ENCODE measurements at places on chromosomes 6 and 20.

- no peak for DNase-seq
These were observed 336.2 kb downstream of the ZFAND3 start for GRCh38 chr6:38155621-38156204.

GRCh38 chr6:111724505-111724904 is 118.8 kb upstream of the TRAF3IP2 start:
- DNase-seq = no peak

GRCh38 chr20:19833395-19833794 is 75.3 kb downstream of the RIN2 start:
- no peak for DNase-seq

DNA sequence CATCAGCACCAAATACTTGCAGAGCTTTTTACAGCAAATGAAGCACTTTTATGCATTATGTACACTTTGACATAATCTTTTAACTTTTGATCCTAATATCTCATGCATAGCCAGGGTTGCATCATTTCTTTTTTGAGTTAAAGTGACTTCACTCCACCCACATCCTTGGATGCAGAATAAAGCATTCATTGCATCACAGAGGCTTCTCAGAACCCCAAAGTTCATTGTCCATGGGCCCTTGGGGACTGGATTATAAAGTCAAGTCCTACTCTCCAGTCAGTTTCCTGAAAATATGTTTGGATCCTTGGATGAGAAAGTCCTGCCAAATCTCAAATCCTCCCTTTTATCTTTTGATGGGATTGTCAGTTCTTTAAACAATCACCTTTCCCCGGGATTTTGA is 10.6 kb upstream of the EFHC1 start:
- DNase-seq = no peak

GRCh38 chr20:49284818-49285217 is 7.0 kb upstream of the ZNFX1 start:
- DNase-seq = no peak

- no peak for DNase-seq
These were observed 72.1 kb downstream of the TMEM200A start for GRCh38 chr6:130437961-130438360.

GRCh38 chr6:100440935-100441334 is 23.8 kb downstream of the SIM1 start:
- DNase-seq = no peak

- DNase-seq = no peak
These were observed 625 bp upstream of the ECHDC1 start for GRCh38 chr6:127343809-127344659.

DNA sequence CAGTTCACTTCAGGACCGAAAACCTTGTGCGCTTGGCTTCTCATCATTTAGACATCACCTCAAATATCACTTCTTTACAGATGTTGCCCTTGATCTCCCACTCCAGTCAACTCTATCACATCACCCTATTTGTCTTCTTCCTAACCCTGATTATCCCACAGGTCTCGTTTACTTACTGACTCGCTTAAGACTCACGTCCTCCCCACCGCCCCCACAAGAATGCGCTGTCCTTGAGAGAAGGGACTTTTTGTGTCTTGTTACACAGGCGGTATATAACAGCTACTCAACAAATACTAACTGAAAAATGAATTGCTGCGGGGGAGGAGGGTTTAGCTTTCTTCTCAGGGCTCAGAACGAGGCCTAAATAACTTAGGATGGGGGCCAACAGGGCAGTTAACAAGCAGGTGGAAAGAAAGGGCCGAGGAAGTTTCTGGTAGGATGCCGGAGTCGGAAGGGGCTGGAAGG is 527 bp downstream of the TOMM34 start:
- no peak for DNase-seq

DNA sequence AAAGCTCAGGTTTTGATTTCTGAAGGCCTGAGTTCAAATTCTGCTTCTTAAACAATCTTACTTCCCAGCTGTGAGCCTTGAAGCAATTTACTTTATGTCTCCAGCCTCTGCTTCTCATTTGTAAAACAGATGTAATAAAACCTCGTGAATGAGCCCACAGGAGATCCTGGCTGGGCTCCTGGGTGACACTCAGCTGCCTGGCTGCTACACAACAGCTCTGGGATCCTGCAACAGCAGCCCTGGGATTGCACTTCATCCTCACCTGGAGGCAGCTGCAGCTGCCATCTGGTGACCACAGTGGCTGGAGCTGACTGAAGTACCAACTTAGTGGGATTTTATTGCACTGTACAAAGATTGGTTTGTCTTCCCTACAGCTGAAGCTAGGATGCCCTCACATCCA is 98.6 kb downstream of the NDUFAF5 start:
- DNase-seq = no peak

GRCh38 chr6:33241968-33242367 is 29.7 kb downstream of the VPS52 start:
- no peak for DNase-seq

DNA sequence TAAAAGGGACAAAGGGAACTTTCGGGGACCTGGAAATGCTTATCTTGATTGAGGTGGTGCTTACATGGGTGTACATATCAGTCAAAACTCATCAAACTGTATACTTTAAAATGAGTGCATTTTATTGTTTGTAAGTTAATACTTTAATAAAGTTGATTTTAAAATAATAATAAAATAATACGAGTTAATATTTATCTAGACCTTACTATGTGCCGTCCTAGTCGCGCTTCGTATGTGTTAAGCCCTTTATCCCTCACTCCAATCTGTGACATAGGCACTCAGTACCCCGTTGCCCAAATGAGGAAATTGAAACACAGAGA is 47.5 kb downstream of the PDYN start:
- DNase-seq = no peak

- DNase-seq = no peak
These were observed 171.5 kb downstream of the QKI start for GRCh38 chr6:163585932-163586437.

DNA sequence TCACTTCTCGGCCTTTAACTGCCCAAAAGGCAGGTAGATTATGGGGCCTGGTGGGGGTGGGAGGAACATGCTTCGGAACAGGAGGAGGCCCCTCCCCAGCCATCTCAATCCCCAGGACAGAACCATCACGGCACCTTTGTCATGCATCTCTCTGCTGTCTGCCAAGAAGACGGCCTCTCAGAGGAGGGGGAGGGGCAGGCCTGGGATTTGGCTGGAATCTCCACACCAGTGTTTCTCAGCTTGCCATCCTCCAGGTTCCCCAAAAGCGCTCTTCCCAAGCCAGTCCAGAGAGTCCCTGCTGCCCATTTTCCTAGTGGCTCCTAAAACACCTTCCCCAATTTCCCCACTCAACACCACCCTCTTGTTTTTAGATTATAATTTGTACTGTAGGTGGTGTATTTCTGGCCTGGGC is 2.5 kb upstream of the POU5F1 start:
- no peak for DNase-seq

GRCh38 chr6:25675167-25675566 is 23.2 kb downstream of the SCGN start:
- no peak for DNase-seq

DNA sequence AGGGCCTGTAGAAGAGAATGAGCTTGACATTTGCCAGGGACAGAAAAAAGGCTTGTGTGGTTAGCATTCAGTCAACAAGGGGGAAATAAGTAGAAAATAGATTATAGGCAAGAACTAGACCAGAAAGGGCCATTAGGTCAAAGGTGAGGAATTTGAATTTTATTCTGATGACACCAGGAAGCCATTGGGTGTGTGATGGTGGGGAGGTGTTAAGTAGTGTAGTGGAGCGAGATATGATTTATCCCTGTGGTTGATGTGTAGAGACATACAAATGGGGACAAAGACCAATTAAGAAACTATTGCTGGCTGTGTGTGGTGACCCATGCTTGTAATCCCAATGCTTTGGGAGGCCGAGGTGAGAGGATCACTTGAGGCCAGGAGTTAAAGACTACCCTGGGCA is 11.0 kb downstream of the DSTN start:
- DNase-seq = no peak

DNA sequence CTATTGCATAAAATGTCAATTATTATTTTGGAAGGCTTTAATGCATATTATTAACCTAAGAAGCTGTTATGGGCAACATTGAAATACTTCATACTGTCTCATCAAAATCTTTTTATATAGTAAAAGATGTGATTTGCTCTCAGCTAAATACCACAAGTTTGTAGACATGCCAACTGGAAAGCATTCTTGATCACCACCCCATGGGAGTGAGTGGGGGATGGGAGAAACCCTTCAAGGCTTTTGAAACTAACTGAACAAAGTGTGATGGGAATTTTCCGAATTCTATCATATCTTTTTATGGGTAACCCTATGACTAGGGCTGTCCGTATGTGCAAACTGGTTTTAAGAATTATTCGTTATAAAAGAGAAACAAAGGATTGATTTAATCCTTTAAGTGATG is 377.3 kb upstream of the JAG1 start:
- DNase-seq = no peak

DNA sequence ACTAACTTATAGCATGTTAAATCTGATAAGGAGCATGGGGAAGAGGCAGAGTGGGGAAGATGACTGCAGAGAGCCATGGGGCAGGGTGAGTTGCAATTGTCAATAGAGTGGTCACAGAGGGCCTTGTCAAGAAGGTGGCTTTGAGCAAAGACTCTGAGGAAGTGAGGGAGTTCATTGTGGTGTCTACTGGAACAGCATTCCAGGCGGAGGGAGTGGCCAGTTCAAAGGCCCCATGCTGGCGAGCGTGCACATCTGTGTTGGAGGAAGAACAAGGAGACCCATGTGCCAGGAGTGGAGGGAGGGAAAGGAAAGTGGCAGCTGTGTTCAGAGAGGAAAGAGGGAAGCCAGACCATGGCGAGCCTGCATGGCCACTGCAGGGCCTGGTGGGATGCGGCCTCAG is 15.8 kb upstream of the GPR6 start:
- DNase-seq = no peak

GRCh38 chr20:59003836-59004492 is 3.1 kb downstream of the CTSZ start:
- DNase-seq = no peak

- no peak for DNase-seq
These were observed 90.4 kb downstream of the BCKDHB start for GRCh38 chr6:80196906-80197305.

Data from posterior cingulate gyrus (tissue), 11 donors.